GDM1 (cell line): ENCODE measurements at places on chromosomes 3 and 15.

- DNase-seq: no peak
Observed at GRCh38 chr15:26109203-26109602, 246.1 kb upstream of the ATP10A start.

GRCh38 chr3:194054540-194054939 lies 81.4 kb upstream of the HES1 start:
- no peak for DNase-seq

- DNase-seq: no peak
Observed at GRCh38 chr15:23912191-23912590, 225.1 kb upstream of the NDN start.

GRCh38 chr3:46671541-46672348 lies 21.7 kb downstream of the ALS2CL start:
- no peak for DNase-seq

DNA sequence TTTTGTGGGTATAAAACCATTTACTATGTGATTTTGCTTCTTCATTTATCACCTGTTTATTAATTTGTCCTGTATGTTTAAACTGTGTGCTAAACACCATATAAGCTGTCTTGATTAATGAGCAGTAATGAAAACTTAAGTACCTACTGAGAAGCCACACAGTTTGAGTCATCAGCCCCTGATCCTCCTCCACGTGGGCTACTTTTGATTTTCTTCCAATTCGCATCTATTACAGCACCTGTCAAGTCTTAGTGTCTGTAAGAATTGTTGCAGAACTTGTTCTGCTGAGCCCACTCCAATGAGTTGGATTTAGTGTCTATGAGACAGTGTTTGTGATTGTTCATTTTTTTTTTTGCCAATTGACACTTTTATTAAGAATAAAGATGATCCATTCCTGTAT lies 16.8 kb downstream of the EPHA6 start:
- DNase-seq: no peak

DNA sequence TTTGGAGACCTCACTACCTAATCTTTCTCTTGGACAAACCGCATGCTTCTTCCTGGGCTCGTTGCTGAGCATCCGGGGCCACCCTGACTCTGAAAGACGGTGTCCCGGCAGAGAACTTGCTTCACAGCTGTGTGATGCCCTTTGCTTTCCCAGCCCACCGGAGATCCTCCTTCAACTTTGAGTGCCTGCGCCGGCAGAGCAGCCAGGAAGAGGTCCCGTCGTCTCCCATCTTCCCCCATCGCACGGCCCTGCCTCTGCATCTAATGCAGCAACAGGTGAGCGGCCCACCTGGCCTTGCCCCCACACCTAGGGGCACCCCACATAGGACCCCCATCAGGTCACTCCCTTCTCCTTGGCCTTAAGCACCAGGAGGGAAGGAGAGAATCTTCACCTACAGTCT lies 37.7 kb downstream of the CHDH start:
- DNase-seq: no peak

DNA sequence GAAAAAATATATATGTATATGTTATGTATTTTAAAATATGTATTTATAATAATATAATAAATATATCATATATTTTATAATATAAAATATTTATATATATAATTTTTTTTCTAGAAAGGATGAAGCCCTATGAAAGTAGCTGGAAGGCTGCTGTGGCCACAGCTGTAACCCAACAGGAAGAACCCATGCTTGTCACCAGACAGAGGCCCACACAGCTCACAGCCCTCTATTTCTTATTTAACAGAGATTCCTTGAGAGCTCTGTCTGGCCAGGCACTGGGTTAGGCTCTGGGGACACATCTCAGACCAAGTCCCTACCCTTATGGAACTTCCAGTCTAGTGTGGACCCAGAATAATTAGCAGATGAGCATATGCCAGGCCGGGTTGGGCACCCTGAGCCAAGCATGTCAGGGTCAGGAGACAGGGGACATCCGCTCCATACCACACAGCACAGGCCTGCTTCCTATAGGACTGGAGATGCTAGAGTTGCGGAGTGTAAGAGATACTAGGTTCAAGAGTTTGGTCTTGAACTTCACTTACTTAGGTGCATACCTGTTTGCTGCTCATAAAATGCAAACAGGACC lies 20.5 kb downstream of the MGLL start:
- DNase-seq: no peak

DNA sequence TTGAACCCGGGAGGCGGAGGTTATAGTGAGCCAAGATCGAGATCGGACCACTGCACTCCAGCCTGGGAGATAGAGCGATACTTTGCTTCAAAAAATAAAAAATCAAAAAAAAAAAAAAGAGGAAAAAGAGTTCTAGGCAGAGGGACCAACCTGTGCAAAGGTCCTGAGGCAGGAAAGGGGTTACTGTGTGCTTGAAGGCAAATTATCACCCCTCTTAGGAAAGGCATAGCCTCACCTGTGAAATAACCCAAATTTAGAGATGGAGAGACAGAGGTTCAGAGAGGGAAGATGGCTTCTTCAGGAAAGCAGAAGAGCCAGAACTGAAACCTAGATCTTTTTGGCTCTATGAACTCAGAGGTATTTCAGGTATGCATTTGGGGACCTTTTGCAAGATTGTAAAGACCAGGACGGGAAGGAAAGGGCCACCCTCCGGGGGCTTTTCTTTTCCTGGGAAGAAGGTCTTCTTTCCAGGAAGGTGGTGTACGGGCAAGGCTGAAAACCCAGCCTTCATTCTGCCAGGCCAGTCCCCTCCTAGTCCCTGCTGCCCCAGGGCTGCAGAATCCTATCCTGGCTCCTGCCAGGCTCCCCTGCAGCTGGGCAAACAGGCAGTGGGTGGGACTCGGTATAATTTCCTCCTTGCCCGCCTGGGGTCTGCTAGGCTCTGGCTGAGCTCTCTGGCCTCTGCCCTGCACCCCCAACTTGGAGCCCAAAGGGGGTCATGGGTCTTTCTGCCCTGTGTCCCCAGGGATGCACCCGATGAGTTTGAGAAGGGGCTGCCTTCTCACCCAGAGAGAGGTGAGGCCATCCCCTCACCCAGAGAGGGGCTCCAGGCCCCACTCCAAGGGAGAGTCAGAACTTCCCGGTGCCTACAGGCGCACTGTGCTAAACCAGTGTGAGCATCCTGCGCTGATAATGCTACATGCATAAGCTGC lies 14.4 kb upstream of the CSK start:
- DNase-seq: no peak

DNA sequence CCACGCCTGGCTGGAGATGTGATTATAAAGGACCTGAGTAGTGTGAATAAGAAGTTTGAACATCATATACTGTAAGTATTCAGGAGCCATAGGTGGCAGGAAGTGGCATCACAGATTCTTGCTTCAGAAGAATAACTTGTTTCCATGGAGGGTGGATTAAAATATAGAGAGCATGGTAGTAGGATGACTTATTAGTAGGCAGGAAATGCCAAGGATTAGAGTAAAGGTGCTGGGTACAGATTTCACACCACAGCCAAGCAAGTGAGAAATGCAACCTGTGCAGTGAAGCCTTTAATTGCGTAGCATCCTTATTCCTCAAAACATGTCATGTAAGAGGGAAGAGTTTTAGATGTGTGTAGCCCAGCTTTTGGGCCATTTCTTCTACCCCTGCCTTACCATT lies 30.8 kb downstream of the IFT122 start:
- no peak for DNase-seq

- peak; percentile 27 for DNase-seq
Observed at GRCh38 chr3:152737021-152737908, 97.7 kb upstream of the P2RY1 start.

DNA sequence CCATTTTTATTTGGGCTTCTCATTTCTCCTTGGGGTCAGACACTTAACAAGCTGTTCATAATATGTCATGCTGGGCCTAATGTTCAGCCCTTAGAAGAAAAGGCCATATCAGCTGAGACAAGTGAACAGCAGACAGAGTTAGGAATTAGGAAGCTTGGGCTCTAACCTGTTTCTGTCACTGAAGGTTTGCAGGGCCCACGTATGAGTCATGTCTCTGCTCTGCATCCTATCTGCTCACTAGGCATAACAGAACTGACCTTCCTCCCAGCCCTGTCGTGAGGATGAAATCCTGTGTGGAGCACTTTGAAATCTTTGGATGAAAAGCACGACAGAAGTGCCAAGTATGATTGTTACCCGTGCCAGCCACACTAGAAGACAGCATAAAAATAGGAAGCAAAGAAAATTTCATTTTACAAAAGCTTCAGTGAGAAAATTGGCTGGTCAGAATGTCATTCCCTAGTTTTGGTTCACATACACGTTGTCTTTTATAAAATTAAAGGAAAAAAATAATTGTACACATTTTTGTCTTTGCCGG lies 26.5 kb upstream of the CD47 start:
- DNase-seq: no peak

DNA sequence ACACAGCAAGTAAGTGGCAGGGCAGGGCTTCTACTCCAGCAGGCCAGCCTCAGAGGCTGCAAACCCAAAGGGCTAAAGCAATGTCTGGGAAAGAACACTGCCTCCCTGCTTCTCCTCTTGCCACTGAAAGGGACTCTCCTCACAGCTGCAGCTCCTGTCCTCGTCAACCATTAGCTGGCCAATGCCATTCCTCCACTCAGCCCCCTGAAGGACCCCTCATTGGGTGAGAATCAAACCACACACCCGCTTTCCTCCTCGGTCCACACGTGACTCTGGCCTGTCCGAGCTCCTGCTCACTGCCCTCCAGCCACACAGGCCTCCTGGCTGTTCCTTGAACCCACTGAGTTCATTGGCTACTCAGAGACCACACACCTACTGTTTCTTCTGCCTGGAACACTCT lies 253.7 kb upstream of the TLE3 start:
- no peak for DNase-seq

DNA sequence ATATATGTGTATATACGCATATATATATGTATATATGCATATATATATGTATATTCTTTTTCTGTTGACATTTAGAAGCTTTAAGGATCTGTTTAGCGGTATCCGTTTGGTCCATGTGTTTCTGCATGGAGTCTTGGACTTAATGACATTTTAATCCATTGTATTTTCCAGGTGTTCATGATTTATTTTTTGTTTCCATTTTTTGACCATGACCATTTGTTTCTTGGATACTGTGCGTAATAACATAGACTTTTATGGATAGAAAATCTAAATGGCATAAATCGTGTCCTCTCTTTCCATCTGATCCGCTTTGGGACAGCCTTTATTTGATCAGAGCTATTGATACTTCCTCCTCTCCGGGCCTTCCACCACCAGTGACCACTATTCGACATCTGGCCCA lies 19.5 kb downstream of the CRYBG3 start:
- DNase-seq: no peak

GRCh38 chr15:80777137-80777536 lies 2.0 kb upstream of the CEMIP start:
- DNase-seq: peak; percentile 1

DNA sequence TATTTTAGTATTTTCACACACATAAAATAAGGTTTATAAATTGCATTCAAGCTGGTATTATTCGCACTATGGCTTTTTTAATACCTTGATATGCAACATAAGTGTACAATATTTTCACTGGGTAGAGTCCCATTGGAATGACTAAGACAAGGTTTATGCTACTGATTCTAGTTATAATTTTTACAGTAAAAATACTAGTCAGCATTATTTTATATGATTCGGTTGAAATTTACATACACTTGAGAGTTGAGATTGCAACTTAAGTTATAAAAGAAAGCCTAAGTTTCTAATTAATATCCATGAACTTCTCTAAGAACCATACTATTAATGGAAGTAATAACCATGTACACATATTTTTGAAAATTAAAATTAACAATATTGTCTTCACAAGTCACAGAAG lies 723.9 kb upstream of the NR2F2 start:
- DNase-seq: no peak

- DNase-seq: no peak
Observed at GRCh38 chr3:179961703-179962078, 75.0 kb downstream of the PEX5L start.

- no peak for DNase-seq
Observed at GRCh38 chr3:48367201-48367600, 4.8 kb upstream of the FBXW12 start.

- no peak for DNase-seq
Observed at GRCh38 chr15:51536965-51537574, 85.5 kb downstream of the DMXL2 start.

GRCh38 chr3:16254916-16255315 lies 9.8 kb downstream of the DPH3 start:
- DNase-seq: no peak

GRCh38 chr3:64343689-64344430 lies 118.6 kb upstream of the PRICKLE2 start:
- no peak for DNase-seq
